ENCODE measurements at places on chromosomes 11 and 22.

DNA sequence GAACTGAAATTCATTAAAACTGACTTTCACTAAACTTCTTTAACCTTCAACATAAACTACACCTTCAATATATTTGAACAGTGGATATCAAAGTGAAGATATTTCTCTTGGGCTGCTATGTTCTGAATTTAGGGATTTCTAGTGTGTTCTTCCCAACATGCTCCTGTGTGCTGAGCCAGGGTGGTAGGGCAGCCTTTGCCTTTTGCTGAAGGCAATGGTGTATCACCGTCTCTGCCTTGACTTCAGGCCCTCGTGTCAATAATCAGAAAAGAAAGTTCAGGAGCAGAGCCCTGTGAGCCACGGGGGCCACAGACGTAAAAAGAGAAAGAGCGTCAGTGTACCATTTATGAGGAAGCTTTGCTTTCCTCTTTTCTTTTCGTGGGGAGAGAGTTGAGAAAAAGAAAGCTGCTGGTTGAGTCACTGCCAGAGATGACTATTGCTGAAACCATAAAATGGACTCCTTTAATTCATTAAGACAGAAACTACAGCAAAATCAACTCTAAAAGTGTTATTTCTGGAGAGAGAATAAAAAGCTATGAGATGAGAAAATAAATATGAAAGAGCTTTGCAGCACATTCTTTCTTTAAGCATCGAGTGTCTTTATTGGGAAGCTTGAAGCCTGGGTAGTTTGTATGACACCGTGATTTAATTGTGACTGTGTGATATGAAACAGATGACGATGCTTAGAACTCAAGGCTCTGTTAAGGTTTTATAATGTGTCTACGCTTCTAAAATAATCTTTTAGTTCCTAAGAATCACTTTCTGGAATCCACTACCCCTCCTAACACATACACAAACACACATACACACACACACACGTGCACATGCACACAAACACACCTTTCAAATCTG, 271.8 kb upstream of the MTNR1B start:
- no peak for DNase-seq

- DNase-seq: no peak
These were observed 53.9 kb downstream of the SMIM38 start for GRCh38 chr11:69209421-69210309.

DNA sequence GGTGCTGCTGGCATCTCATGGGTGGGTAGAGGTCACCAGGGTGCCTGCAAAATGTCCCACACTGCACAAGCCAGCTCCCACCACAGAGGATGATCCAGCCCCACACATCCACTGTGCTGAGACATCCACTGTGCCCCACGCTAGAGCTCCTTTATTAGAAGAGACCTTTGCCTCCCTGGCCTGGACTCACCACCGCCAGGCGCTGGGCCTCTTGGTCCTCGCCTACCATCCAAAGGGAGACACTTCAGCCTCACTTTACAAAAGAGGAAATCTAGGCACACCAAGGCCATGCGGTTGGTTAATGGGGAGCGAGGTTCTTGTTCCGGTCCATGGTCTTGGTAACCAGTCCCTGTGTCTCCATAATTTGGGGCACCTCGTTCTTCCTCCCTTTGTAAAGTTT, 3.4 kb upstream of the ANO1 start:
- no peak for DNase-seq

- DNase-seq: peak; percentile 61
These were observed 1.3 kb upstream of the INSC start for GRCh38 chr11:15113381-15113780.

GRCh38 chr11:35162745-35163144, 23.8 kb downstream of the CD44 start:
- no peak for DNase-seq

DNA sequence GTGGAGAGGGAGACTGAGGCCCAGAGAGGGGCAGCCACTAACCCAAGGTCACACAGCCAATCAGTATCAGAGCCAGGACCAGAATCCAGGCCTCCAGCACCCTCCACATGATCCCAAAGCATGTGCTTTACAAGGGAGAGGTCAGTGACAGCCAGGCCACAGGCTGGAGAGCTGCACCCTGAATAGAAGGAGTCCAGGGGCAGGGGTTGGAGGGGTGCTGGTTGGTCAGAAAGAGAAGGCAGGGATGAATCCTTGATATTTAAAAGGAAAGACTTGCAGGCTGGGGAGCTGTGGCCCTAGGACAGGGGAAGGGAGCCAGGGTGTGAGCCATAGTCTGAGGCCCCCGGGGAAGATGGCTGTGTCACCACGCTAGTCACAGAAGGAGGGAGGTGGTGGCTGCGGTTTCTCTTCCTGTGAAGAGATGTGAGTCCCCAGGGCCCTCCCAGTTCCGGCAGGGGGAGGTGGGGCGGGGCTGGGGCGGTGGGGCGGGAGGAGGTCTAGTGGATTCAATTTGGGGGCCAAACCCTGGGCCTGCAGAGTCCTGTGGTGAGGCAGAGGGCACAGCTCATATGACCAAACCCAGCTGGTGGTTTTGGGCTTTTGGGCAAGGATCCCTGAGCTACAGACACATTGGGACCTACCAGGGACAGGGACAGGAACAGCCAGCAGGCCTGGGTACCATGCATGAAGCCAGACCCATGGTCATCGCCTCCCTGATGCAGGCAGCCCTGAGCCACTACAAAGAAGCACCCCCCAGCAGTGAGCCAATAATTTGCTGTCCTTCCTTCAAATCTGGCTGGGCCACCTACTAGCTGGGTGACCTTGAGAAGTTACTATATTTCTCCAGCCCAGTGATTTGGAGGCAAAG, 14.0 kb downstream of the RAC2 start:
- DNase-seq: peak; percentile 82

- DNase-seq: no peak
These were observed 17.5 kb downstream of the FAM227A start for GRCh38 chr22:38638728-38639127.

GRCh38 chr11:10436224-10436623, 18.8 kb upstream of the AMPD3 start:
- DNase-seq: no peak

- DNase-seq: no peak
These were observed 86.9 kb upstream of the ANO3 start for GRCh38 chr11:26245046-26245445.

GRCh38 chr11:122578171-122578825, 77.2 kb upstream of the UBASH3B start:
- no peak for DNase-seq

DNA sequence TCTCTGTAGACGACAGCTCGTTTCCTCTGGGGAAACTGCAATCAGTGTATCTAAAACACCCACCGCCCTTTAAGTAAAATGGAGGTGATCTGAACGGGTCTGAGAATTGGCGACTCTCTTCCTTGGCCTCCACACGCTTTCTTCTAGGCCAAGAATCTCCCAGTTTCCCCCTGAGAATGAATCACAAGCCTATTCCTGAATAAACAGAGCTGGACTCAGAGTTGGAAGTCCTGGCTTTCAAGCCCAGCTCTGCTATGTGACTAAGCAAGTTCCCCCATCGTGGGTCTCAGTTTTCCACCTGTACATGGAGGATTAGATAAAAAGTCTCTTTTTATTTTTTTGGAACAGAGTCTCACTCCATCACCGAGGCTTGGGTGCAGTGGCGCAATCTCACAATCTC, 200.4 kb downstream of the MN1 start:
- no peak for DNase-seq

DNA sequence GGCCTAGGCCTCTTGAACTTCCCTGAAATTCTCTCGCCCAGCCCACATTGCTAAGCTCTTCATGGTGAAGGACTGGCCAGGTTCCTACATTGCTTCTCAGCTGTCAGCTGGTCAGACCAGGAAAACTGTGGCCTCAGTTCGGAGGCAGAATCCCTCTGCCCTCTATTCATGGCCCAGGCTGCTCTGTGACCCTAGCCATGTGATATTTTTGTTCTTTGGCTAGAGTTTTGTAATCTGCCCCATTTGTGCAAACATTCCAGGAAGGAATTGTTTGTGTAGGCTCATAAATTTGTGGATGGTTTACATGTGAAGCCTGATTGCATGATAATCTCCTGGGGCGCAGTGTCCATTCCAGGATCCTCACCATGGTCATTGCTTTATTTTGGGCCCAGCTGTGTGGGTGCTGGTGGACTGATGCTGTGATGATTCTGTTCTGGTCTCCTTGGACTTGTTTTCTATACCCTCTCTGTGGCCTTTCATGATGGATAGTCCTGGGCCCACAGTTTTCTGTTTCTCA, 149.1 kb upstream of the E2F8 start:
- no peak for DNase-seq

DNA sequence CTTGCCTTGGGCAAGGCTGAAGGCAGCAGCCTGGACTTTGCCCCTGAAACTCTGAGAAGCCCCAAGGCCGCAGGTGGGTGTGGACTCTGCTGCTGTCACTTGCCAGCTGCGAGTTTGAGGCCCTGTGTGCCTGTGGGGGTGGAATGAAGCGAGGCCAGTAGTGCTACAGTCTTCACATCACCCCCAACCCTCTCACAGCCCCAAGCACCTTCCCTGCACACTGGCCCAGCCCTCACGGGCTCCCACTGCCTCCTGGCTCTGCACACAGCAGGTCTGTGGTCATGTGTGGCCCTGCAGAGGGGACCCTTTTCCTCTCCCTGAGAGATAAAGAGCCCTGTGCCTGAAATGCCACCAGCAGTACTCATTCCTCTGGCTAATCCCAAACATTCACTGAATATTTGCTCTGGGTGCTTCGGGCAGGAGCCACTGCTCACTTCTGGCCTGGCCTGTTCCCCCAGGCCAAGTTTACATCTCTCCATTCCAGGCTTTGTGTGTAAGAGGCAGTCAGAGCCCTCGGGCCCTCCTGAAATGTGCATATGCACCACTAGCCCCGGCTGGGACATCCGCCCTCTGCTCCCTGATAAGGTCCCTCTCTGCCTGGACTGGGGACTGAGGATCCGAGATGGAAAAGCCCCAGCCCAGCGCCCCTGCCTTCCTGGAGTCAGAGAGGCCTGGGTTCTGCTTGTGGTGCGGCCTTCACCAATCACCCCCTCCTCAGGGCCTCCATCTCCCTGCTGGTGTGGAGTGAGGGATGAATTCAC, 17.7 kb downstream of the MGAT3 start:
- no peak for DNase-seq

All from GM12864 (cell line).